Naive thymus-derived CD4-positive, alpha-beta T cell (primary cell): ENCODE measurements at places on chromosomes 11 and 22. TPM values are rescaled to one million over a fixed set of nuclear protein-coding genes. Genes with fewer than 3 reads are reported as not detected.

The OR2AT4 gene
- not detected in 2 replicates for total RNA-seq

The BIK gene
- 1.6 TPM for total RNA-seq

The TMPRSS5 gene
- total RNA-seq: 0.97 TPM

The NPTXR gene
- total RNA-seq: 10.5 TPM

The SEPTIN3 gene
- 0.56 TPM for total RNA-seq
